Stimulated activated CD8-positive, alpha-beta memory T cell treated with anti-CD3 and anti-CD28 coated beads, Interleukin-4, amount 100 ng/mL, for 1 hour (primary cell): ENCODE measurements at places on chromosomes 3 and 15.

- DNase-seq = no peak
Observed at GRCh38 chr15:92643849-92644815, 11.4 kb downstream of the FAM174B start.

DNA sequence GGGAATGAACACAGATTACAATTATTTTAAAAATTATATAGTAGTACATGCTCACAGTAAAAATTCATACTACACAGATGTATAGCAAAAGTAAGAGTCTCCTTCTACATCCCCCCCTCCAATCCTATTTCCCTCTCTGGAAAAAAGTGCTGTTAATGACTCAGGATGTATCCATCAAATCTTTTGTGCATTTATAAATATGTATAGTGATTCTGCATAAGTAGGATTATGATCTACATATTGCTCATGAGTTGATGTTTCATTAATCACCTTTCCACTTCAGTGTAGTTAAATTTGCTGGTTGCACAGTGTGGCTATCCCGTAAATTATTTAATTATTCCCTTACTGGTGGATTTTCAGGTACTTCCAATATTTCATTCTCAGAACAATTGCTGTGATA lies 25.3 kb downstream of the ARL14 start:
- no peak for DNase-seq

GRCh38 chr3:141379250-141379966 lies 11.1 kb downstream of the ZBTB38 start:
- DNase-seq = no peak

GRCh38 chr15:55816017-55816416 lies 73.1 kb upstream of the PRTG start:
- DNase-seq = no peak

DNA sequence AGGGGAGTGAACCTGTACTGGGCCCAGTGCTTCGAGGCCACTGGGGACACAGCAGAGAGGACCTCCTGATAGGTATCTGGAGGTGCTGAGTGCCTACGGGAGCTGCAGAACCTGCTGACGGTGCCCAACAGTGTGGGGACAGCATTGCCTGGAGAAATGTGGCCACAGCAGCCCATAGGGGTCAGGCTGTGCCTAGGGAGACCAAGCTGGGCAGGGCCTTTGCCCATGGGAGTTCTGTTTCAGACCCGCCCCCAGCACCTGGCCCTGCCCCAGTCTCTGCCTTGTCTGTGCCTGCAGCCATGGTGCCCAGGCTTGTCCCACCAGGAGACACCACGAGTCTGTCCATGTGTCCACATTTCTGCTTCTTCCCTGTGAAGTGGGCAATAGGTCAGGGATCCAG lies 15.3 kb upstream of the RPL32 start:
- no peak for DNase-seq

- DNase-seq = no peak
Observed at GRCh38 chr15:58081456-58081855, 15.9 kb upstream of the ALDH1A2 start.

GRCh38 chr3:72265256-72266015 lies 480.5 kb upstream of the PROK2 start:
- DNase-seq = no peak

DNA sequence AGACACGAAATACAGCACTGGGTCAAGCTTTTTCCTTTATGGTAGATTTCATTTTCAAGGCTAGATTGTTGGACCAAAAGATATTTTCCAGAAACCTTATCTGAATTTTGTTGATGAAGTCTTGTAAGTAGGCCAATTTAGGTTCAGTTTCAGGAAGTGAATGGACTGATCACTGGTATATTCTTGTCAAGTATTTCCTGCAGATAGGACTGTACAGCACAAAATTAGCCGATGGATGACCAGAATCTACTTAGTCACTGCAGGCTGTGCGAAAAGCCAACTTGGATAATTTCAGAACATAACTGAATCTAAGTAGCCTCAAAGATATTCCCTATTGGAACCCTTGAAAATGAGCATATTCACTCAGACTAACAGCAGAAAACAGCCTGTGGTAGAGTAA lies 206.5 kb downstream of the NR1D2 start:
- DNase-seq = no peak
